ENCODE measurements at places on chromosomes 4 and X.

DNA sequence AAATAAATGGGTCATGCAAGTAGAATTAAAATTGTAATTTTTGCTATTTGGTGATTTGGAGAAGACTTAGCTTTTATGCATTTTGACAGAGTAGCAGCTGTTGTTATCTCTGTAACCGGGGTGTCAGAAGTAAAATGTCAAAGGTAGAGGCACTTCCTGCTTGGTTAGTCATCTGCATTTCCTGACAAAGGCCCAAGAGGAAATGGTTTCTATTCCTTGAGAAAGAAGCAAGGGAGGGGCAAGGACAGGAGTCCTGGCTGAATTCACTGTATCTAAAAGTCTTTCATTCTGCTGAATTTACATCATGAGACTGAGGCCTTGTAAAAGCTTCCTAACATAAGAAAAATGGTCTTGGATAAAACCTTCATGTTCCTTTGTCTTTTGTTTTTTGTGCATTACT is 550.9 kb upstream of the BOD1L1 start:
- no peak for DNase-seq

GRCh38 chr4:15040916-15041463 is 38.7 kb downstream of the CPEB2 start:
- DNase-seq, result no peak

- DNase-seq, result no peak
Observed at GRCh38 chr4:122195718-122196117, 43.6 kb downstream of the BLTP1 start.

GRCh38 chrX:27976284-27976683 is 5.0 kb downstream of the DCAF8L1 start:
- DNase-seq, result no peak

DNA sequence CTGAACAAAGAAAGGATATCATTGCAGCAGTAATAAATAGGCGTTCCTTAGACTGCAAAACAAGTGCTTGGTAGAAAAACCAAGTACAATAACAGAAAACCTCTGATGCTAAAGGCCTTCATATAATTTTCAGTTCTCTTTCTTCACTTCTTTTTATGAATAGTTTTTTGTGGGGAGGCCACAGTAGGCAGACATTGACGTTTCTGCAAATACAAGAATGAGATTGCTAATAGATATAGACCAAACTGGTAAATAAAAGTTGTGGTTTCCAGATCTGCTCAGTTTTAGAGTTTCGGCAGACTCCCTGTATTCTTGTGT is 57.0 kb upstream of the RAP1GDS1 start:
- DNase-seq, result no peak

DNA sequence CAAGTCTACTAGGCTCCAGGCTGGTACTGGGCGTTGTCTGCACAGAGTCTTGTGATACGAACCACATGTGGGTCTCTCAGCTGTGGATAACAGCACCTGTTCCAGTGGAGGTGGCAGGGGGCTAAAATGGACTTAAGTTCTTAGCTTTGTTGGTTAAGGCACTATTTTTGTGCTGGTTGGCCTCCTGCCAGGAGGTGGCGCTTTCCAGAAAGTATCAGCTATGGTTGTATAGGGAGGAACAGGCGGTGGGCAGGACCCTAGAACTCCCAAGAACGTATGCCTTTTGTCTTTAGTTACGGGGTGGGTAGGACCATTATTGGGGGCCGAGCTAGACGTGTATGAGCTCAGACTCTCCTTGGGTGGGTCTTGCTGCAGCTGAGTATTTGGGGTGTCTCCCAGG is 1138.4 kb downstream of the PCDH19 start:
- no peak for DNase-seq

DNA sequence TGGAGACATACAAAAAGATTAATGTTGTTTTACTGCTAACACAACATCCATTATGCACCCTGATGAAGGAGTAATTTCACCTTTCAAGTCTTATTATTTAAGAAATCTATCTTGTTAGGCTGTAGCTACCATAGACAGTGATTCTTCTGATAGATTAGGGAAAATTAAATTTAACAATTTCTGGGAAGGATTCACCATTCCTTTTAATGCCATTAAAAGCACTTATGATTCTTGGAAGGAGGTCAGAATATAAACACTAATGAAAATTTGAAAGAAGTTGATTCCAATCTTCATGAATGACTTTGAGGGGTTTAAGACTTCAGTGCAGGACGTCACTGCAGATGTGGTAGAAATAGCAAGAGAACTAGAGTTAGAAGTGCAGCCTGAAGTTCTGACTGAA is 69.8 kb downstream of the F11 start:
- no peak for DNase-seq

- no peak for DNase-seq
Observed at GRCh38 chr4:166045457-166045856, 172.4 kb downstream of the TLL1 start.

DNA sequence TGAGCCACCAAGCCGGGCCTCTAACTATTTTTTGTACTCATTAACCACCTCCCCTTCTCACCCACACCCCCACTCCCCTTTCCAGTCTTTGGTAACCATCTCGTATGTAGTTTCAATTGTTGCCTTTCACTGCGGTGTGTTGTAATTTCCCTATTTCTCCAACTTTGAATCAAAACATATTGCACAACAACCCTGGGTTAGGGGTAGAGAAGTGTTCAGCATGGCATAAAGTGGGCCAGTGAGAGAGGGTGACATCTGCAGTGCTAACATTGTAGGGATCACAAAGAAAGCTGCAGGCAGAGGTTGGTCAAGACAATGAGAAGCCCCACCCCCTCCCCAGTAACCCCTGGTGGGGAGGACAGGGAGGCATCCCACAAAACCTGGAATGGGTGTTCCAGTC is 92.7 kb downstream of the SPATA18 start:
- no peak for DNase-seq

- DNase-seq, result no peak
Observed at GRCh38 chr4:148747721-148748268, 305.6 kb upstream of the NR3C2 start.

GRCh38 chr4:106864231-106864630 is 171.9 kb downstream of the DKK2 start:
- DNase-seq, result no peak

DNA sequence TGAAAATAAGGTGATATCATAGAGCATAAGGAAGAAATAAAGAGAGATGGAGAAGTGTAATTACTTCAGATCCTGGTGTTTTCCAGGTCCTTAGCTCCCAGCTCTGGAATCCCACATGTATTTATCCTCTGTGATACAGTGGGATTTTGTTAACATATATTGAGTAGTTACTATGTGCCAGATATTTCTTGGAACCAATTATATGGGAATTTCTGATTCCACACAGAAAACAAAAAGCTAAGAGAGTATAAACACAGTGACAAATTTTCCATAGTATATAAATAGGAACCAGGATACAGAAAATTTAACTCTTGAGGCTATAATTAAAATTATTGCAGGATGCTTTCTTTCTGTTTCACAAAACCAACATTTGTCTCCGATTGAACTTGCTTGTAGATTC is 1067.5 kb downstream of the PCDH7 start:
- no peak for DNase-seq

GRCh38 chr4:13413729-13414437 is 70.3 kb downstream of the RAB28 start:
- DNase-seq, result no peak

GRCh38 chr4:42568610-42569207 is 88.2 kb downstream of the ATP8A1 start:
- DNase-seq, result no peak

DNA sequence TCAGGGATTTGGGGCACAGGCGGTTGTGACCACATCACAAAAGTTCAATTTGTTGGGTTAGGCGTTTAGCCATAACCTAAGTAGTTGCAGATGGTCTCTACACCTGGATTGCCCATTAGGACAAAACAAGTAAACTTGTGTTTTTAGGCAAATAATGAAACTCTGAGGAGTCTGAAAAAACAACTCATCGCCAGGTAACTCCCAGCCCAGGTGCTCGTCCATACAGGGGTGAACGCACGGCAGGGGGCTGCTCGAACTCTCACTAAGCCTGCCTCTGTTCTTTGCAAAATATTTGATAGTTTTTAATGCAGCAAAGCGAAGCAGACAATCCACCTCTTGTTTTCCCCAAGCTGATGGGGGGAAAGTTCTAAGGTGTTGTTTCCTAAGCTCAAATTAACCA is 559 bp upstream of the RHOH start:
- no peak for DNase-seq

- no peak for DNase-seq
Observed at GRCh38 chr4:130210864-130211263, 1114.9 kb downstream of the C4orf33 start.

- no peak for DNase-seq
Observed at GRCh38 chr4:78512357-78512920, 39.1 kb upstream of the ANXA3 start.

GRCh38 chr4:81839347-81840042 is 367.8 kb upstream of the RASGEF1B start:
- no peak for DNase-seq

- no peak for DNase-seq
Observed at GRCh38 chr4:126479709-126480108, 1153.0 kb upstream of the INTU start.

DNA sequence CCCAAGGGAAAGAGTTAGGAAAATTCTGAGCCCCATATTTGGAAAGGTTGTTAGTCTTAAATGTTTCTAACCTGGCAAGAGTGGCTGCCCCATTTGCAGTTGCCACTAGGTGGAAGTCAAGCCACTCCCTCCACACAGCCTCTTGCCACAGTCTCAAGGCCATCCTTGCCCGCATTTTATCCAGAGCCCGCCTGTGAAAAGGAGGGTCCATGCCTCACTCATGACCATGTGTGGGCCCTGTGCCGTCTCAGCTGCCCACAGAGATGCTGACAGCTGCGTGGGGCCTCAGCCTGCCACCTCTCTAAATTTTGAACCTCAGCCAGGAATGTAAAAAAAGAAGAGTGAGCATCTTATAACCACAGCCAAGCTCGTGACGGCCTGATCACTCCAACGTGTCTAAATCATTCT is 201.5 kb upstream of the FAM241A start:
- DNase-seq, result no peak

GRCh38 chr4:87079967-87080366 is 140.5 kb downstream of the KLHL8 start:
- no peak for DNase-seq

DNA sequence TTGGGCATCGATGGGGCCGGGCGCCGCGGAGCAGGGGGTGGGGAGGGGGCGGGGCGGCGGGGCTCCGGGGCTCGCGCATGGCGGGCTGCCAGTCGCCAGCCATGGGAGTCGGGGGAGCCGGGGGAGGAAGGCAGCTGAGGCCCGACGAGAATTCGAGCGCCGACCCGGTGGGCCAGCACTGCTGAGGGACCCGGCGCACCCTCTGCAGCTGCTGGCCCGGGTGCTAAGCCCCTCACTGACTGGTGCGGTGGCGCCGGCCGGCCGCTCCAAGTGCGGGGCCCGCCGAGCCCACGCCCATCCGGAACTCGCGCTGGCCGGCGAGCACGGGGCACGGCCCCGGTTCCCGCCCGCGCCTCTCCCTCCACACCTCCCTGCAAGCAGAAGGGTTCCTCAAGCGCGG is 49.4 kb downstream of the GSX2 start:
- DNase-seq, result no peak

- no peak for DNase-seq
Observed at GRCh38 chrX:120839491-120839890, 36.2 kb downstream of the CT47B1 start.

All from esophagus muscularis mucosa (tissue), 4 donors.